NCI-H1105 treated with DMSO at 0.1 percent for 48 hours (cell line): ENCODE measurements at places on chromosomes 12 and 14.

DNA sequence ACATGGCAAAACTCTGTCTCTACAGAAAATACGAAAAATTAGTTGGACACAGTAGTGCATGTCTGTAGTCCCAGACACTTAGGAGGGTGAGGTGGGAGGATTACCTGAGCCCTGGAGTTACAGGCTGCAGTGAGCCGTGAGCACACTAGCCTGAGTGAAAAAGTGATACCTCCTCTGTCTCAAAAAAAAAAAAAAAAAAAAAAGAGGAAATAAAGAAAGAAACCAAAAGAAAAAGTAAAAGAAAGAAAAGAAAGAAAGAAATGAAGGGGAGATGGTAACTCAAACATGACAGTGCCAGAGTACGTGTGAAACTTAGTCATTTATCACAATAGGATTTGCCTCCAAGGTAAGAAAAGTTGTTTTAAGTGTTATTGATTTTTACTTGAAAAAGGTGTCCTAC, 407.0 kb upstream of the MGAT4C start:
- DNase-seq = no peak

DNA sequence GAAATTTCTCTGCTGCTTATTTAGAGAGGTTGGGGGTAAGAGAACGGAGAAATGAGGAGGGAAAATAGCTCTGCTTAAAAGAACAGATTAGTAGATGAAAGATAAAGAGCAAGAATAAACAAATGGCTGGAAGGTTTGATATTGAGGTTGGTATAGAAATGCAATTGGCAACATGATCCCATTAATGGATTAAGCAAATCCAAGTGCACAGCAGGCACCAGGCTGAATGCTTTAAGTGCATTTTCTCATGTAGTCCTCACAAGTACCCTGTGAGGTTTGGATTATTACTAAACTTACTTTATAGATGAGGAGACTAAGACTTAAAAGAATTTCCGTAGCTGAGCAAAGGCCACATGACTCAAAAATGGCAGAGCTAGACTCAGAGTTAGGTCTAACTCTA, 76.9 kb upstream of the ATF1 start:
- DNase-seq = no peak

DNA sequence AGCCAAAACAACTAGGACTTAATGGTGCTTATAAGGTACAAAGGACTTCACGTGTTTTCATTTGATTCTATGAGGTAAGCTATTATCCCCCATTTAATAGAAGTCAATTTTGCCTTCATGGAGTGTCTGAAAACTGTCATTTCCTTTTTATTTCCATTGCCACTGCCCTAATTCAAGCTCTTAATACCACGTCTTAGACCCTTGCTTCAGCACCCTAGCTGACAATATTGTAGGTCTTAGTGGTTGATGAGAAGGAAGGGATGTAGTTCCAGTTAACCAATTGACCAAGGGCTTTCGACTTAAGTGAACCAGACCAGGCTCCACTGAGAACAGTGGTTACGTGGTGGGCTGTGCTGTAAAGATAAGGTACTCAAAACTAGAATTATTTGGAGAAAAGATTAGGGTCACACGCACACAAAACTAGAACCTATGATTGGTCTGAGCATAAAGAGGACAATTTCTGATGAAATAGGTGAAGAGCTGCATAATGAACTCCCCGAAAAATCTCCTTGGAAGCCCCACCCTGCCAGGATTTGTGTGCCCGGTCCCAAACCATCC, 9.6 kb upstream of the ASIC1 start:
- DNase-seq = no peak

DNA sequence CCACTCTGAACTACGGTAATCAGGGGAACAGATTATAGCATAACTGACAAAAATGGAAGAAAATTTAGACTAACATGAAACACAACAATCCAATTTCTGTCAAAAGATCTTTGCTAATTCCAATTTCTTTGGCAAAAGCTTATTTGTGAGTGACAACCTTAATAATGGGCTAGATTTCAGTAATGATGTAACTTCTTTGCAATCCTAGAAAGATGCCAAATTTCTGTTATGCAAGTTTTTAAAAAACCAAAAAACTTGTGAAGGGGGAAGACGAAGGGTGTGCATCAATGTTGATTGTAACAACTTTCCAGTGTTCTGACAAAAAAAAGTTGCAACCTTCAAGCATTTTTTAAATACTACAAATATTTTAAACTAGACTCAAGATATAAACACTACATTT, 59.9 kb downstream of the DICER1 start:
- no peak for DNase-seq

DNA sequence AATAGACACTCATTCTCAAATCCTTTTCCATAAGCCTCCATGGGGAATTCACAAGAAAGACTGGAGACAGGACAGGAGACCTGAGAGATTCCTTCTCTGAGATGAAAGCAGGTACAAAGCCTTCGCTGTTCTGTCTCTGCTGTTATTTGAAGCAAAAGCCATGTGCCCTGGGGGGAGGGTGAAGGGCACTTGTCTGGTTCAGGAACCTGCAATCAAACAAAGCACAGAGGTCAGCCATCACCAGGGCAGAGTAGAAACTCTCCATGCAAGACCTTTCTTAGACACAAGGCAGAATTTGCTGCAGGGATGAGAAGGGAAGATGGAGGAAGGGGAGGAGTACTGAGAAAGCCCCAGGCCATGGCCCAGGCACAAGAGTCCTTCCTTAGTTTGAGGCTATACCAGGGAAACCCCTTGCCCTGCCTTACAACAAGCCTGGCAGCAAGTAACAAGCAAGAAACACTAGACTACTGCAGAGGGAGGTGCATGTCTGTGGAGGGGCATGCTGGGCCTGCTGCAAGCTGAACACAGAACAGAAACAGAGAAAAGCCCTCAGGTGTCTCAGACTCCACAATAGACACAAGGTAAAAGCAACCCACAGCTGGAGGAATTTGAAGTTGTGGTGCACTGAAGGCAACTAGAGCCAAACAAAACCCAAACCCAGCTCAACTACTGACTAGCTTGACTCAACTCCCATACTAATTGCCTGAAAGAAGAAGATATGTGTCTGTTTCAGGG, 7.8 kb upstream of the ART4 start:
- no peak for DNase-seq

DNA sequence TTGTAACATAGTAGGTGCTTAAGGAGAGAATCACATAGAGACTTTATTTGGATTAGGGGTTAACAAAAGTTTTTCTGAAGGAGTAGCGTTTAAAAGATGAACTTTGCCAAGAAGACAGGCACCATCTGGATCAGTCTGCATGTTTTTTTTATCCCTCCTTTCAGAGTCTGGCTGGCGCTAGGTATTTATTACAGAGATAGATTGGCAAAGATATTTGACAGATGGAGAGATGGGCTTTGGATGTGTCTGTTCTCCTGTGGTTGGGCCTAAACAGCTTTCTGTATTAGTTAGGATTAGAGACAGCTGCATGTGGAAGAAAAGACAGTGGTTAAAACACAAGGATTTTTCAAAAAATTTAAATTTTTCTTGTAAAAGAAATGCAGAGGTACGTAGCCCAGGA, 133.9 kb downstream of the C12orf75 start:
- no peak for DNase-seq
